ENCODE measurements at places on chromosomes 1 and 21.

DNA sequence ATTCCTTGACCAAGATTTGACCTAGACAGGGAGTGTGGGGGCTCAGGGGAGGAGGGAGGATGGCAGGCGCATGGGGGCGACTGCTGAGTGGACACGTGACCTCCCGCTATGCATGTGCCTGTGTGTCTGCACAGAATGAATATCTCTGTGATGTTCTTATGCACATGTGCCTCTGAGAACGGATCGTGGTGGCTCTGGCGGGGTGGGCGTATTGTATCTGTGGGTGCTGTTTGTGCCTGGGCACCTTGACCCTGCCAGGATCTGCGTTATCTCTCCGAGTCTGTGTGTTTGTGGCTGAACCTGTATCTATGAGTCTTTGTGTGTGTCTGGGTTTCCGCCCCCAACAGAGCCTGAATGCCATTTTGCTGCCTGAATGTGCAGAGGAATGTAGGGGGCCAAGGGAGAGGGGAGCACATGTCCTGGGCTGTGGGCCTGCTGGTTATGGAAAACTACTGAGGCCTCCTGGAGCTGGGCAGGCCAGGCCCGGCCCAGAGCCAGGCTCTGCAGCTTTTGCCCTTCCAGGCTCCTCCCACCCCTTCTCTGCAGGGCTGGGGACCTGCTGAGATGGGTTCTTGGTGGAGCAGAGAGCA is 102.5 kb downstream of the EBNA1BP2 start:
- DNase-seq: no peak

- DNase-seq: no peak
Measured at GRCh38 chr1:74933500-74933899, 200.5 kb downstream of the TYW3 start.

DNA sequence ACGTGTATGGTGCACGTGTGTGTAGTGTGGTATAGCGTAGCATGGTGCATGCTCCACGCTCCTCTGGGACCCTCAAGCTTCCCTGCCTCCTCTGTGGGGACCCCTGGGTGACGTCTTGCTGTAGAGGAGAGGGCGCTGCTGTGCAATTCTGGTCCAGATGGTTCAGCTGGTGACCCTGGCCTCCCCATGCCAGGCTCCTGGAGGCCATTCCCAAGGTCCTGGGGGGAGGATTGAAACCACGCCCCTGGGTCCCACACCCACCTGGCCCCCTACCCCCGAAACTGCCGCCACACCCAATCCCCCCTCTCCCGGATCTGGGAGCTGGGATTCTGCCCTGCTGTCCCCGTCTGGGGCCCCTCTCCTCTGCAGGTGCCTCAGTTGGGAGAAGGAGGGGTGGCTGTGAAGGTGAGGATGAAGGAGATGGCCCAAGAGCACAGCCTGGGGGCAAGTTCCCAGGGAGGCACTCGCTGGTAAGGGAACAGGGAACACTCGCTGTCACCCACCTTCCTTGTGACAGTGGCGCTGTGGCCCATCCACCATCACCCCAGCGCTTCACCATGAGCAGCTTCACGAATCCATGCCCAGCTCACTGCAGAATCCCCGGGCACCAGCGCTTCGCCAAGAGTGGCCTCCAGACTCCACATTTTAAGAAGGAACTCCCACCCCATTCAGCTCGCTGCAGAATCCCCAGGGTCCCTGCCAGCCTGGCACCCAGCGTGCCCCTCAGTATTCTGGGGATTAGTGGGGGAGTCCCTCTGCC is 38.0 kb downstream of the WDR4 start:
- DNase-seq: no peak

DNA sequence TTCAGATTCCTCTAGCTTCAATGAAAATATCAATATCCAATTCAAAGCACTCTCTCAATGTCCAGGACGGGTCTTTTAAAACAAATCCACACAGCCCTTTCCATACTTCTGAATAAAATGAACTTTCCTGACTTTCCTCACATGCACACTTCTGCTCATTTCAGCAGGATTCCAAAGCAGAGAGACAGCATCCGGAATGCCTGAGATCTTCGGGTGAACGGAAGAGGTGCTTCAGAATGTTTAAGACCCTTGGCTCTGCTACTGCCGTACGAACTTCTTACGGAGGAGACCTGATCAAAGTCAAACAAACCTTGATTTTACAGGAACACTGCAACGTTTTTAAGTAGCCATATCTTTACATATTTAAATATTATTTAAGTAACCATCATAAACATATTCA is 245.7 kb downstream of the PTBP2 start:
- DNase-seq: no peak

DNA sequence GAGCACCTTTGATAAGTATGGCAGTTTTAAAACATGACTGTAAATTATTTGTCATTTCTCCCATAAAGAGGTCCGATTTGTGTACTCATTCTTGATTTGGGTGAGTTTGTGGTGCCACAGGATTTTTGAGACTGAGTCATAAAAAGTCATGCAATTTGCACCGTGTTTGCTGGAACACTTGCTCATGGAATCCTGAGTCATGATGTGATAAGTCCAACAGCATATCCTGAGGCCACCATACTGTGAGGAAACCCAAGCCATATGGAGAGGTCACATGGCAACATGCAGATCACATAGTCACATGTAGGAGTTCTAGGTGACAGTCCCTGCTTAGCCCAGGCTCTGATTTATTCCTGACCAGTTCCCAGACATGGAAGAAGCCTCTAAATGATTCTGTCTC is 40.8 kb upstream of the PRRX1 start:
- peak; percentile 6 for DNase-seq

- no peak for DNase-seq
Measured at GRCh38 chr1:221880182-221880581, 138.3 kb upstream of the DUSP10 start.

GRCh38 chr1:31822766-31823165 is 6.9 kb upstream of the SPOCD1 start:
- DNase-seq: no peak

- DNase-seq: no peak
Measured at GRCh38 chr1:21898326-21899200, 38.5 kb downstream of the HSPG2 start.

DNA sequence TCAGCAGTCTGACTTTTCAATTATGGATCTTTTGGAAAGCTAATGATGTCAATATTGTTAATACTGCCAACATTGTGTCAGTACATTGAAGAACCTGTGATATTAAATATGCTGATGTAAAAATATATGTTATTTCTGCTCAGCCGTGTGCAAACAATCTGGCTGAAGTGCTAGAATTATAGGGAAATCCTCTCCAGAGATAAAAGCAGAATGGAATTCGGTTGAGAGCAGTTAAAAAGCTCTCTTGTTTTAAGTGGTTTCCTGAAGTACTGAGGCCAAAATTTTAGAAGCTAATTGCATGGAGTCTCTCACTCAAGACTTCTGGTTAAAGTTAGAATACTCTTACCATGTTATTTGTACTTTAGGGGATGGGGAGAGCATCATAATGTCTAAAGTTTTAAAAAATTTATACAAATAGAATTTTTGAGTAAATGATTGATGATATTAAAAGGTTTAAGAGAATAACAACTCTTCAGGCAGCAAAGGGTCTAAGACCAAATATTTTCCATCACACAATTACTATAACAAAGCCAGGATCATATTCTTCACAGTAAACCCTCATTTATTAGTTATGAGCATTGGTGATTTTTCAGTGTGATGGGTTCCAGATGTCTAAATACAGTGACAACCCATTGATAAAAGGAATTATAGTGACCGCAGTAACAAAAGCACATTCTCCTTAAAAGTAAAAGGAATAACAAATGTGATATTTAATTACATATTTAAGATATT is 834.2 kb upstream of the CXADR start:
- DNase-seq: no peak

Measured in NCI-H82 (cell line).